ENCODE measurements at places on chromosomes 11 and 22. TPM values are rescaled to one million over a fixed set of nuclear protein-coding genes. Genes with fewer than 3 reads are reported as not detected.
A peak's percentile ranks its signal among the peaks of the same experiment; 100 is the strongest.

CCDC188 gene
- polyA plus RNA-seq = 0.10 TPM

KRTAP5-2 gene
- not detected for polyA plus RNA-seq

RAB36 gene
- 1.9 TPM for polyA plus RNA-seq

PRRG4 gene
- 9.0 TPM for polyA plus RNA-seq

OR51B2 gene
- not detected for polyA plus RNA-seq

PLAAT5 gene
- 1.9 TPM for polyA plus RNA-seq

GRCh38 chr11:11786771-11787170 is 55.0 kb upstream of the USP47 start:
- no peaks in the 10 kb centered on the region for H3K27me3 ChIP-seq
- no peak overlapping the region for H3K4me3 ChIP-seq
- H3K4me1 ChIP-seq = peaks cover 7% of the 10 kb centered on the region
- DNase-seq = peak; percentile 46
- H3K36me3 ChIP-seq = no peaks in the 10 kb centered on the region

DNA sequence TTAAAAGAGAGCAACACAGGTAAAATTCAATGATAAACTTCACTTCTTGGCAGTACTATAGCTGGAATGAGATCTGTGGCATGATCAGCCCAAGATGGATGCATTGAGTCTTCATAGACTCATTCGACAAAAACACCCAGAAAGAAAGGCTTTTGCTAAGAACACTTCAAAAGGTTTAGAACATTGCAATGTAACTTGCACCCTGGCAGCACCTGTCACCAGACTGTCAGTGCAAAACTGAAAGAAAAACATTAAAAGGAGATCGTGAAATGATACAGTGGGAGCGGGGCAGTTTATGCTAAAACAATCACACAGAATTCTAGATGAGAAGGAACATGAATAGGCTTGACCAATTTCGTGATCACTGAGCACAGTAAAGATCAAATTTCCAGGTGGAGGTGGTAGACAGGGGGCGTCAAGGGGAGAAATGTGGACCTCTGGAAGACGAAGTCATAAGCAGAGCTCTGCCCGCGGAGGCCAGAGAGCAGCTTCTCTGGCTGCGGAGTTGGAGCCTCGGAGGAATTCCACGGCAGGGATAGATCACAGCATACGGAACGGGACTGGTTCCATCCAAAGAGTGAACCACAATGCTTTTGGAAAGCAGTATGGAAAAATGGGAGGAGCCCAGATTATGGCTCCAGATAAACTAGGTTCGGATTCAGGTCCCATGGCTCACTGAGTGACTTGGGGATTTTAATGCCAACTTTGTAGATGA is 11.9 kb downstream of the VSIG10L2 start:
- peaks cover 7% of the 10 kb centered on the region for H3K4me1 ChIP-seq
- H3K27ac ChIP-seq = no peak overlapping the region
- no peak overlapping the region for H3K4me3 ChIP-seq

- peak; percentile 70 for DNase-seq
- no peaks in the 10 kb centered on the region for H3K36me3 ChIP-seq
- no peaks in the 10 kb centered on the region for H3K27me3 ChIP-seq
- H3K27ac ChIP-seq = peak overlapping the region; percentile 85
- no peak overlapping the region for H3K4me3 ChIP-seq
These were observed 6.2 kb downstream of the PANX1 start for GRCh38 chr11:94134651-94135512.

DNA sequence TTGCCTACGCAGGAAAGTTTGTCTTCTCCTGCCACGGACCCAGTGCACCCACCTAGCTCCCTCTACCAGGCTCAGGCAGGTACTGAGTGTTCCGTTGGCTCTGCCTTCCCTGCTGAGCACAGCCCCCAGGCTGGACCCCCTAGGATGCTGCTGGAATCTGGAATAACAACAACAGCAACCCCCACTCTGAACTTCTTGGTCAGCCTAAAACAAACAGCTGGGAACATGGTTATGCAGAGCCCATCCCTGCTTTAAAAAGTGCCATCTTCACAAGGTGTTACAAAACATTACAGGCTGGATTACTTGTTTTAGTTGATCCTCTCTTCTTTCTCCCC is 1.8 kb downstream of the OPCML start:
- H3K4me1 ChIP-seq = peaks cover 9% of the 10 kb centered on the region
- peaks cover 8% of the 10 kb centered on the region for H3K27me3 ChIP-seq
- H3K27ac ChIP-seq = no peak overlapping the region
- no peaks in the 10 kb centered on the region for H3K36me3 ChIP-seq
- H3K4me3 ChIP-seq = no peak overlapping the region
- DNase-seq = no peak

DNA sequence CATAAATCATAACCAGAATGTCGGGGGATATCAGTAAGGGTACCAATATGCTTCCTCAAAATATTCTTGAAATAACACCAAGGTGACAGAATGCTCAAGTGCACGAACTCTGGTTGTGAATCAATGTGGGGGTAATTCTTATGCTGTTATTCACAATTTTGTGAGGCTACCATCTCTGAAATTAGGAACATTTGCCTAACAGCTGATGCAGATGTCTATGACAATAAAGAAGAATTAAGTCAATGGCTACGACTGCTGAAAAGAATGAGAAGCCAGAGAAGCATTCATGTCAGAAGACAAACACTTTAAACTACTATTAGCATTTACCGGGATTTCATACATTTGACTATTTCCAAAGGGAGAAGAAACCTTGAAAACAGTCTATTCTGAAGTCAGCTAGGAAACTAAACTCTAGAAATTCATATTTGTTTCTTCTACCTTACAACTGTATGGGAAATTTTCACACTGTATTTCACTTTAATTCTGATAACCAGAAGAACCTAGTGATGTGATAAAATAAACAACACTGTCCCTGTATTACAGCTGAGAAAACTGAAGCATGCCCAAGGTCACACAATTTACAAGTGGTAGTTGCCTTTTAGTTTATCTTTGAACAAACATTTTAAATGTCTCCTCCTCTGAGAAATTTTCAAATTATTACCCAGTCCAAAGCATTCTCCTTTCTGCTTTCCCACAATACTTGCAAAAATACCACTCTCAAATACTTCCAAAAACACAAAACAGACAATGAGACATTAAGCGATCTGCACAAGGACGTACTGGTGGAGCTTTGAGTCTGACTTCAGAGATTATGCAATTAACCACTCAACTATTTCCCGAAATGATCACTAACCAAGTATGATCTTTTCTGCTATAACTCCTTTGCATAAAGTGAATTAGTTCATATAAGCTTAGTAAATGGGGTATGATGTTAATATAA is 18.0 kb upstream of the ARHGAP32 start:
- H3K36me3 ChIP-seq = no peaks in the 10 kb centered on the region
- H3K27ac ChIP-seq = no peak overlapping the region
- no peaks in the 10 kb centered on the region for H3K4me1 ChIP-seq
- H3K4me3 ChIP-seq = no peak overlapping the region

GRCh38 chr22:49838771-49839717 is 11.4 kb upstream of the BRD1 start:
- peaks cover 16% of the 10 kb centered on the region for H3K27me3 ChIP-seq
- H3K4me3 ChIP-seq = peak overlapping the region; percentile 13
- H3K36me3 ChIP-seq = no peaks in the 10 kb centered on the region
- DNase-seq = no peak

GRCh38 chr11:65808744-65809341 is 22.0 kb downstream of the OVOL1 start:
- DNase-seq = no peak
- H3K4me3 ChIP-seq = no peak overlapping the region
- H3K36me3 ChIP-seq = no peaks in the 10 kb centered on the region
- H3K27me3 ChIP-seq = peaks cover 42% of the 10 kb centered on the region

DNA sequence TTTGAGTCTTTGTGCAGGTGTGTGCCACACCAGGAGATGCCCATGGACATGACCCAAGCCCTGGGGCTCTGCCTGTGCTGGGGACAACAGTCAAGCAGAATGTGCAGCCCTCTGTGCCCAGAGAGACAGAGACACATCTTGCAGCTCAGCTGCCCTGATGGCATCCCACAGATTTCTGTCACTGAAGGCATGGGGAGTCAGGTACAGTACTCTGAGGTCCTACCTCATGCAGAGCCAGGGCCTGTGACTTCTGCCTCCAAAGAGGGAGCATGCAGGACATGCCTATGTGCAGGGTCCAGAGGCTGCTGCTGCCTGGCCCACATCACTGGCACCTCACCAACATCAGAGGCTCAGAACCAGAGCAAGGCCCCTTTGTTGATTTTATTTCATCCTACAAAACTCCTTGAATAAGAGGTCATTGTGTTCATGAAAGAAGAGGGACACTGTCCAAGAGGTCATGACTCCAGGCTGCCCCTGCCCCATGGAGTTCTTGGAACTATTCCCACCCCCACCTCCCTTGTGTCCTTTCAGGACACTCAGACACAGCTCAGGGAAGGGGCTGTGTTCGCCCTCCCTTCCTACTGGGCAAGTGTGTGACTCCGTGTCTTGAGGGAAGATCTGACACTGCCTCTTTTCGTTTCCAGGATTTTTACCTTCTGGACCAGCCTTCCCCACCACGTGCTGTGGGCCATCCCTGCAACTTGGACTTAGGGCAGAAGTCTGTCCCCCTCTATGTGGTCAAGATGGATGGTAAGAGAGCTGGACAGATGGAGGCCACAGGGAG is 62.3 kb downstream of the BTG4 start:
- peaks cover 14% of the 10 kb centered on the region for H3K4me1 ChIP-seq
- no peaks in the 10 kb centered on the region for H3K27me3 ChIP-seq
- no peak overlapping the region for H3K4me3 ChIP-seq
- DNase-seq = no peak

DNA sequence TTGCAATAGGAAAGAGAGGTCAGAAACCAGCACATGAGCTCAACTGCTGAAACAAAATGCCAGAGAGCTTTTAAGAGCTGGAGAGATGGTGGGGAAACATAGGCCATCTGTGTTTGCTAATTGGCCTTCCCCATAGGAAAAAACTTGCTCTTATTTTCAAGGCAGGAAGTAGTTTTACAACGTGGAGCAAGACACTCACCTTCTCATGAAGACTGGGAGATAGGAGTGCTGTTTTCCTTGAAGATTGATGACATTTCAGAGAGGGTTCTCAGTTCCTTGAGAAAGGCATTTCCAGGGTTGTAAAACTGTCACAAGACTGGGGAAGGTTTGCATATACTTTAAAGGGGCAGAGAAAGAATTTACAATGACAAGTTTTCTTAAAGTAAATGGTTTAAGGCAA is 586.3 kb upstream of the RAG2 start:
- DNase-seq = no peak
- no peak overlapping the region for H3K27ac ChIP-seq
- H3K27me3 ChIP-seq = no peaks in the 10 kb centered on the region
- H3K4me3 ChIP-seq = no peak overlapping the region
- no peaks in the 10 kb centered on the region for H3K36me3 ChIP-seq
- H3K4me1 ChIP-seq = no peaks in the 10 kb centered on the region

GRCh38 chr22:33921525-33922348 is 1.5 kb upstream of the LARGE1 start:
- peak; percentile 88 for DNase-seq
- no peaks in the 10 kb centered on the region for H3K4me1 ChIP-seq
- no peaks in the 10 kb centered on the region for H3K27me3 ChIP-seq
- H3K36me3 ChIP-seq = no peaks in the 10 kb centered on the region
- H3K27ac ChIP-seq = peak overlapping the region; percentile 82
- H3K4me3 ChIP-seq = peak overlapping the region; percentile 71

GRCh38 chr22:19641983-19642451 is 72.3 kb upstream of the SEPTIN5 start:
- DNase-seq = no peak
- no peaks in the 10 kb centered on the region for H3K36me3 ChIP-seq
- no peaks in the 10 kb centered on the region for H3K4me1 ChIP-seq
- H3K27ac ChIP-seq = no peak overlapping the region
- no peaks in the 10 kb centered on the region for H3K27me3 ChIP-seq

DNA sequence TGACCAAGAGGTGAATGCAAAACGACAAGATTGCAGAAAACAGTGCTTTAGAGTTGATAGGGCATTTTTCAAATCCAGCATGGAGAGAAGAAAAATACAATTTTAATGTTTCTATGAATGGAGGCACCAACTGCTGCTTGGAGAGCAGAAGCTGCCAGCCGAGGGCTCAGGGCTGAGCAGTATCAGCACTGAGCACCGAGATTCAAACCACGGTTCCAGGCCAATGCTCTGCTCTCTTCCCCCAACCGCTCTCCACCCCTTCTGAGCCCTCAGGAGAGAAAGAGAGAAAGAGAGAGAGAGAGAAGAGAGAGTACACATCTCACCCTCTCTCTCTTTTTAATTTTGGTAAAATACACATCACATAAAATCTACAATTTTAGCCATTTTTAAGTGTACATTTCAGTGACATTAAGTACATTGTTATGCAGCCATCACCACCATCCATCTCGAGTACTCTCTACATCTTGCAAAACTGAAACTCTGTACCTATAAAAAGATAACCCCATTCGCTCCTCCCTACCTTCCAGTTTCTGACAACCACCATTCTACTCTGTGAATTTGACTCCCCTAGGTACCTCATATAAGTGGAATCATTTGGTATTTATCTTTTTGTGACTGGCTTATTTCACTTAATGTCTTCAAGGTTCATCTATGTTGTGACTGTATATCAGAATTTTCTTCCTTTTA is 333.3 kb downstream of the MIAT start:
- no peaks in the 10 kb centered on the region for H3K36me3 ChIP-seq
- no peak for DNase-seq
- peaks cover 6% of the 10 kb centered on the region for H3K4me1 ChIP-seq

DNA sequence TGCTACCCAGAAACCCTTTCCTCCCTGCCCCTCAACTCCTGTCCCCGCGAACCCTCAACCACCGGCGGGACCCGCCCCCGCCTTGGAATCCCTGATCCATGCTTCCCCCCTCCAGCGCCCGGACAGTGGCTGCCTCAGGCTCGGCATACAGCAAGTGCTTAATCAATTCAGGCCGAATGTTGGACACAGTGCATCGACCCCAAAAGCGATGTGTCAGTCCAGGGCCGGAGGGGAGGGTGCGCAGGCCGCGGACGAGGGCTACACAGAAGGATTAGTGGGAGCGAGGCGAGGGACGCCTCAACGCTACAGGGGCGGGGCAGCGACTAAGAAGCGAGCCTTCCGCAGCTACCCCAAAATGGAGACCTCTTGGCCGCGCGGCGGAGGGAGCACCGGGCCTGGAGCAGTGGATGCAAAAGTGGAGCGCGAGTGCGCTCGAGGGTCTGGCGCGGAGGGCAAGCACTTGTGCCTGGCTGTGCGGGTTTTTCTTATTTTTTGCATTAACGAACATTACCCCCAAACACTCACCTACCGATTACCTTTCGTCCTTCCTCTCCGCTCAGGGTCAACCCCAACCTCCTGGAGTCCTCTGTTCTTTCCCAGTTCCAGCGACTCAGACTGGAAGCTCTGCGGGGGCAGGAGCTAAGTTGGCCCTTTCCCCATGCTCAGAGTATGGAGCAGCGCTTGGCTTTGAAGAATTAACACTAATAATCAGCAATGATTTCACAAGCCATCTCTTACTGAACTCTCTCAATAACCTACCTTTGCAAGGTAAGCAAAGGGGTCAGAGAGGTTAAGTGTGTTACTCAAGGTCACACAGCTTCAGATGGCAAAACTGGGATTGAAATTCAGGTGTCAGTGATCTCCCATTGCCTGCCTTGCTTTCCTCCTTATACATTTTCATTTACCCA is 30.0 kb upstream of the WNT11 start:
- H3K36me3 ChIP-seq = no peaks in the 10 kb centered on the region
- DNase-seq = peak; percentile 83
